ENCODE measurements at places on chromosomes 16 and 17.

GRCh38 chr16:49278944-49279725, 2.5 kb downstream of the CBLN1 start:
- no peak for DNase-seq

GRCh38 chr16:51349626-51350025, 198.6 kb upstream of the SALL1 start:
- no peak for DNase-seq

GRCh38 chr17:9987779-9988585, 82.9 kb upstream of the RCVRN start:
- peak; percentile 20 for DNase-seq

DNA sequence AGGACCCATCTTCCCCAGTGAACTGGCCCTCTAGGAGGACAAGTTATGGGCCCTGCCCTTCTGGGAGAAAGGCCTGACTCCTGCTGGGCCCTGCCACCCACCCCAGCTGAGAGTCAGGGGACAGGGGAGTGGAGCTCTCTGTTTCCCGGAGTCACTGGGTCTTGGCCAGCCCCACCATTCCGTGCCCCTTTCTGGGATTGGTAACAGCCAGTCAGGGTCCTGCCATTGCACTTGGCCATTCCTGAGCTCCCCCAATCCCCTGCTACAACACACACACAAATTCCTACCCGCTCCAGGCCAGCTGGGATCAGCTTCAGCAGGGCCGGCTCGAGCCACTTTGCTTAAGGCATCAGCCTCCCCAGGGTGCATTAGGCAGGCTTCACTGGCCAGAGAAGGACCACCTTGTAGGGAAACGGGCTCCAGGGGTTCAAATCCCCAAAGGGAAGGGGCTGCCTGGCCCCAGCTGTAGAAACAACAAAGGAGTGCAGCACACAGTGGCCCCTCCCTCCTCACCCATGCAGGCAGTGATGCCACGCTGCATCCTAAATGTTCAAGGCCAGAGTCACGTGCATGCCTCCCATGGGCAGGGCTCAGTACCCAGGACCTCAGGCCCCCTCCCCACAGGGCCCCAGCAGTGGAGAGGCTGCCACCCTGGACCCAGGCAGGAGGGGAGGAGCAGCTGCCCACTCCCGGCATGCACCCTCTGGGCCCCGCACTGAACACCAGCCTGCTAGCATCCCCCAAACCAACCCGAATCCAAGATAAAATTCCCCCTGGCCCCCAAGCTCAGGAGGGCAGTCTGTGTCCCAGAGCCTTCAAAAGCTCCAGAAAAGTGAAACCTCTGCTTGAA, 37.7 kb downstream of the C16orf78 start:
- DNase-seq, result no peak

DNA sequence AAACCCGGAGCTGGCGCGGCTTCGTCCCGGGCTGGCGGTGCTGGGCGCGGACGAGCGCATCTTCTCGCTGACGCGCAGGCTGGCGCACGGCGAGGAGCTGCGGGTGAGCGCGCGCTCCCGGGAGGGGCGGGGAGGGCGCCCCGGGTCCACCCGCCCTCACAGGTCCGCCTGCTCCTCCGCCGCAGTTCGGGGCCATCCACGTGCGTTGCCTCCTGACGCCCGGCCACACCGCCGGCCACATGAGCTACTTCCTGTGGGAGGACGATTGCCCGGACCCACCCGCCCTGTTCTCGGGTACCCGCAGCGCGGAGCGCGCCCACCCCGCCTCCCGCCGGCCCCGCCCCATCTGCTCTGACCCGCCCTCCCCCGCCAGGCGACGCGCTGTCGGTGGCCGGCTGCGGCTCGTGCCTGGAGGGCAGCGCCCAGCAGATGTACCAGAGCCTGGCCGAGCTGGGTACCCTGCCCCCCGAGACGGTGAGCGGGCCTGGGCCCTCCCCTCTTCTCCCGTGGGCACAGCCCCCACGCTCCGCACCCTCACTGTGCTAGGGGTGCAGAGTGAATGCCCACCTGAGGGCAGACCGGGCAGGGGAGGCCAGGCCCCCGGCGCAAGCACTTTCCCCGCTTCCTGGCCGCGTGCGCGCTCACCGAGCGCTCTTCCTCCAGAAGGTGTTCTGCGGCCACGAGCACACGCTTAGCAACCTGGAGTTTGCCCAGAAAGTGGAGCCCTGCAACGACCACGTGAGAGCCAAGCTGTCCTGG, 1.4 kb downstream of the HAGHL start:
- peak; percentile 75 for DNase-seq

GRCh38 chr16:69270395-69270794, 40.8 kb upstream of the VPS4A start:
- DNase-seq, result no peak

- no peak for DNase-seq
These were observed 14.7 kb upstream of the C16orf82 start for GRCh38 chr16:27052007-27052406.

DNA sequence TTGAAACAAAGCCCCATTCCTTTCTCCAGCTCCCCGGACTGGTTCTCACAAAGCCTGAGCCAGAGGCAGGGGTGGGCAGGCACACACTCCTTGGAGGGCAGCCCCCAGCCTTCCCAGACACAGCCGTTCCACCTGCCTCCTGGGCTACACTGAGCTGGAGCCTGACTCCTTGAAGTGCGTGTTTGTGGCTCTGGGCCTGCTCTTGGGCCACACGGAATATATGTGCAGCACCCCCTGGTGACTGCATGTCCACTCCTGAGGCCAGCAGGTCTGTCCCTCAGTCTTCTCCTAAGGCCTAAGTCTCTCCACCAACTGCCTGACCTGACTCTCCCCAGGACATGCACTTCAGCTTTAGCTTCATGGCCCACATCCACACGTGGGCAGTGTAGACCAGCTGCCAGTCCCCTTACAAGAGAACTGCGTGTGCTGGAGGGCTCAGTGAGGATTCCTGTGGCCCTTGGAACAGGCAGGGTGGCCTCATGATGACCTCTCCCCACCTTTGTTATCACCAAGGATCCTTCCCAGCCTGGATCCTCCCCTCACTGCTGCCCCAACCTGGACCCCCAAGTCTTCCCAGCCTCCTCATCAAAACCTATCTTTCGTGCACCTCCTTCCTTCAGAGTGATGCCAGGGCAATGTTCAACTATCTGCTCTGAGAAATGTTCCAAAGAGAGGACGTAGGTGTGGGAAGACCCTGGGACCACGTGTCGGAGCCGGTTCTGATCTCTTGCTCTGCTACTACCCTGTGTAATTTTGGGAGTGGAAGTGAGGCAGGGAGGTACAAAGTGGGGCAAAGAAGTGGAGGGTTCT, 12.4 kb upstream of the SLC6A2 start:
- no peak for DNase-seq

All from memory B cell (primary cell).